ENCODE measurements at places on chromosomes 3 and 15.

DNA sequence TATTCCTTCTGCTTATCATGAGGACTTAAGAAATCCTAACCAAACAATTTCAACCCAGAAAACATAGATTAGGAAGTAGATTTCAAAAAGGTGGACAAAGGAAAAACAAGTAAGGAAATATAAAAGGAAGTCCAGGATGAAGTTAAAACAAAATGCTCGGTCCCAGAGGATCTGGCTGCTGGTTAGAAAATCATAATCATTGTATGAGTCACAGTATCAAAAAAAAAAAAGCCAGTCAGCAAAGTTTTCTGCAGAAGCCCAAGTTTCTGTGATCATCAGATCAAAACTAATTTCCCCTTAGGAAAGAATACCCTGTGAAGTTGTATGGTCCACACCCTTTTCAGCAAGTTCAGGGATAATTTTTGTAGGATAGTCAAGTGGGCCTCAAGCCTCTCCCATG, 43.0 kb upstream of the LRTM1 start:
- DNase-seq: no peak

GRCh38 chr3:136856665-136857064, 5.3 kb upstream of the NCK1 start:
- DNase-seq: no peak

DNA sequence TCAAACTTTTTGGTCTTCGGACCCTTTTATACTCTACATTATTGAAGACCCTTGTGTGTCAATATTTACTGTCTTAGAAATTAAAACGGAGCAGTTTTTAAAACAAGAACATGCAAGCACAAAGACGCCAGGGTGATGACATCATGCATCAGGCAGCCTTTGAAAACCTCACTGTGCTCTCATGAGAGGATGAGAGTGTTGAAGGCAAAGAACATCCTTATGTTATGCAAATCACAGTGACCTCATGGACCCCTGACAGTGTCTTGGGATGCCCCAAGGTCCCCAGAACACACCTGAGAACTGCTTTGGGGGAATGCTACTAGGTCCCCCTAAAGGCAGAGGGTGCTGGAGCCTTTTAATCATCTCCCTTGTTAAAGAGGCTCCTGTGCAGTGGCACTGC, 51.6 kb downstream of the CHDH start:
- DNase-seq: no peak

DNA sequence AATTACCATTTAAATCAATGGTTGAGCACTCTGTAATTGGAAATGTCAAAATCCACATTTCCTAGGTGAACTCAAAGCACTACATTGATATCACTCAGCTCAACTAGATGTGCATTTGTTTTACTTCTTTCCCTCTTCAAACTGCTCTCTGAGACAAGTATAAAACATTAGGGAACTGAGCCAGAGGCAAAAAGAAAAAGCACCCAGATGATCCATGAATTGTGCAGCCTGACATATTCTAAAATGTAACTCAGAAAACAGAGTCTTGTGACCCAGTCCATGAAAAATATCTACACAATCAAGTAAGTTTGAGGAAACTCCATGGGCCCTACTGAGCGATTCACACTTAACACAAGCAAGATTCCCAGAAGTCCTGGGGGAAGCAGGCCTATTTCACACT, 9.8 kb downstream of the SRGAP3 start:
- no peak for DNase-seq

- no peak for DNase-seq
These were observed 17.5 kb upstream of the HHATL start for GRCh38 chr3:42720126-42720525.

DNA sequence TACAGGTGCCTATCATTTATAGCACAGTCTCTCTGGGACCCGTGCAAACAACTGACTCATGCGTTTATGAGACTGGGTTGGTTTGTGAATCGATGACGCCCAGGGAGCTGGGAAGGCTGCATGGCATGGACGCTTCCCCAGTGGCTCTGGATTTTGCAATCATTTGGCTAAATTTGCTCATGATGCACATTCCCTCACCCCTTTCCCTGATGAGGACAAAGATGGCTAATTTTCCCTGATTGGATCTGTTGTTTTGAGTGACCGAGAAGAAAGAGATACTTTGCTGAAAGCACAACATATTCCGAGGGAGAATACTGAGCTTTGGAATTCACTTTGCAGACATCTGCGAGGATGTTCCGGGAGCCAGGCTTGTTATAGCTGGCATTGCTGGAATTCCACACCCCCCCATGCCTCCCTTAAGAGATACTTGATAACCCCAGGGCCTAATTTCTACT, 51.1 kb downstream of the CGNL1 start:
- DNase-seq: no peak

DNA sequence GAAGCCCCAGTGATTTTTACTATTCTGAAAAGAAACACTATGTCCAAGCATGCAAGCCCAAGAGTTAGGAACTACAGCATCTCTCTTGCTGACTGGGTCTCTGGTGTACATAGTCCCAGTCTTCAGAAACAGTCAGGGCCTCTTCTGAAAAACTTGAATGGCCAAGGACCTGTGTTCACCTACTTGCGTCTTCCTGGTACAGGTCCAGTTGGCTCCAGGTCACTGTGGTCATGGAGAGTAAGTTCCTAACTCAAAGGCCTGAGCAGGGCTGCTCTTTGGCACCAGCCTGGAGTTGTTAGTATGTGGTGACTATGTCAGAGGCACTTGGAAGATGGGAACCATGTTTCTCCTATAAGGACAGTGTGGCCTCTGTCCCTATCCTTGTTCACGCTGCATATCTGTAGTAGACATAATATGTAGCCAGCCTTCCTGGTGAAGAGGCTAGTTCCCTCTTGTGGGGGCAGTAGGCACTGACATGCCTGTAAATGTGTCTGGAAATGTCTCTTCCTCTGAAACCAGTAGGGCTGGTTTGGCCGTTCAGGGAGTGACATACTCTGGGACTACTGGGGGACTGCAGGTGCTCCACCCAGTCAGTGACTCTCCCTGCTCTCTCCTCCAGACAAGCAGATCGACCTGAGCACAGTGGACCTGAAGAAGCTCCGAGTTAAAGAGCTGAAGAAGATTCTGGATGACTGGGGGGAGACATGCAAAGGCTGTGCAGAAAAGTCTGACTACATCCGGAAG, 2.6 kb upstream of the RBM15B start:
- no peak for DNase-seq

GRCh38 chr15:101667881-101668280, 15.7 kb upstream of the TM2D3 start:
- DNase-seq: no peak
